ENCODE measurements at places on chromosomes 1 and 21.

GRCh38 chr1:36223381-36223995 is 755 bp upstream of the THRAP3 start:
- DNase-seq: peak; percentile 8

GRCh38 chr1:39995973-39996393 is 41.0 kb downstream of the MFSD2A start:
- DNase-seq: no peak

- DNase-seq: no peak
Measured at GRCh38 chr1:70840260-70840953, 207.2 kb downstream of the PTGER3 start.

- DNase-seq: no peak
Measured at GRCh38 chr1:243801378-243801777, 48.7 kb downstream of the AKT3 start.

DNA sequence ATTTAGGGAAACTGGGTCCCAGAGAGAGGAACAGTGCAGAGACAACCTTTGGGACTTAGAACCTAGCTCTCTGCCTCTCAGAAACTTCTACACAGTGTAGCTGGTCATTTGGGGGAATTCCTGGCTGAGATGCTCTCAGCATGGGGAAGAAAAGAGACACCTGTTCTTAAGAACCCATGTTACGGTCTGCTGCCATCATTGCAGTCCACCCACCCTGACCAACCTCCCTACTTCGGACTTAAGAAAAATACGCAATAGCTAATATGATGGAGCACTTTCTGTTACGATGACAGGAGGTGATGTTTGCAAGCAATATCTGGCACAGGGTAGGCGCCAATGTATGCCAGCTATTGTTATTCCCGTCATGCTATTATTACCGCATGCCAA is 177.9 kb downstream of the IGSF21 start:
- DNase-seq: no peak

DNA sequence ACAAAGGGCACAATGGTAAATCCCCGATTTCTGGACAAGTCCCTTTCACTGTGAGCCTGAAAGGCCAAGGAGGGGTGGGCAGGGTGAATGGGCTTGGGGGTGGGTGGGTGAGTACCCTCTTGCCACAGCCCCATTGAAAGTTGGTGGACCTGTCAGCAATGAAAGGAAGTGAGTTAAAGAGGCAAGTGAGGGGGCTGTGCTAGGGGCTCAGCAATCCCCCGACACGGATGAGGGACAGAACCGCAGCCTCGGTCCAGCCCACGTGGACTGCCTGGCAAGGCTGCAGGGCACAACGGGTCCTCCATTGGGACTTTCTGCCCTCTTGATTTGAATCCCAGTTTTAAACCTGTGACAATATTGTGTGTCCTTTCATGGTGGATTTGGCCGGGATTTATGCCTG is 255.3 kb downstream of the FOXD2 start:
- DNase-seq: no peak

GRCh38 chr1:158019171-158019868 is 25.9 kb downstream of the KIRREL1 start:
- no peak for DNase-seq

DNA sequence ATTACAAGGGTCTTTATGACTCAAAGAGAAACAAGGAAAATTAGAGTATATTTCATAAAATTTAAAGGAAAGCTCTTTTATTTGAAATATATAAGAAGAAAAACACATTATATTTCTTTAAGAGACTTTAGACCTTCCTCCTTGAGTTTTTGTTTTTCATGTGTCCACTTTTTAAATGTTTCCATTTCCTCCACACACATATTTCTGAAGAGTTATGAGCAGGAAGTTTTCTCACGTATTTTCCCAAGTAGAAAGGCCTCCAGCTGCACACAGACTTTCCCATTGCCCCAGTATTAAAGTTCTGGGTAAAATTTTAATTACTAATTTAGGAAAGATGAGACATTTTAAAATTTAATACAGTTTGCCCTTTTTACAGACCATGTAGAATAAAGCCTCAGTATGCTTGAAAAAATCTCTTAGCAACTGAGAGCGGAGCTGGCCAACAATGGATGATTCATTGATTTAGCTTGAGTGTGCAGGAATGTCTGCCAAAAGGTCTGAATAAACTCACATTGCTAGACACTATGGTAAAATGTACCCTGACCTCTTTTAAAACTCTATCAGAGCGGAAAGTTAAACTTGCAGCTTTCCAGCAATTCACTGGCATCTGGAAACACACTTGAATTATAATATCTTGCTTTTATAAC is 57.9 kb downstream of the DDAH1 start:
- no peak for DNase-seq

DNA sequence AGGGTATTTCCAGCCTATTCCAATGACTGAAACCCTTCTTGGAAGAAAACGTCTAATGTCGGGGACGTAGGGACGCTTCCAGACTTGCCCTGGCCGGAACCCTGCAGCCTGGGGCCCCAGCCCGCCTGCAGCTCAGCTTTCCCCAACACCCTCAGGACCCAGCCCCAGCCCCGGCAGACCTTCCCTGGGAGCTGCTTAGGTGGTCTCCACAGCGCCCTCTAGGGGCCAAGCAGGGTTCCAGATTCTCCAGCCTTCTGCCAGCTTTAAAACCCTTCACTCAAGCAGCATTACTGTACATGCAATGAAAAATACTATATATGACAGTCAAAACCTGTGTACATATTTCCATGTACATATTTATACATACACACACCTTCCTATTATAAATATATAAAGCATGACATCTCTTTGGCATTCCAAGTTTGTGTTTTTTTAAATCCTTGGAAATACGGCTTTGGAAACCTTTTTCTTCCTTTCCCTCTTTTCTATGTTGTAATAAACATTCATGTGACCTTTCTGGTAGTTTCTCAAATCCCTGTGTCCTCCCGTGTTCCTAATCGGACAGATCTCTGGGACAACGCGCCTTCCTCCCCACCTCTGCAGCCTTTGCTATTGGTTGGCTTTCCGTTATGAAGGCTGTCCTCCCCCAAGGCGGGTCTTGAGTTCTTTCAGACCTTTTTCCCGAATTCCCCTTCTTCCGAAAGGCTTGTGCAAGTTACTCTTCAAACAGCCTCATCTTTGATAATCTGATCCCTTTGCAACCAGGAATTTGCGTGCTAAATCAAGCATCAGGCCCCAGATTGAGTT is 60.3 kb downstream of the STUM start:
- peak; percentile 67 for DNase-seq

DNA sequence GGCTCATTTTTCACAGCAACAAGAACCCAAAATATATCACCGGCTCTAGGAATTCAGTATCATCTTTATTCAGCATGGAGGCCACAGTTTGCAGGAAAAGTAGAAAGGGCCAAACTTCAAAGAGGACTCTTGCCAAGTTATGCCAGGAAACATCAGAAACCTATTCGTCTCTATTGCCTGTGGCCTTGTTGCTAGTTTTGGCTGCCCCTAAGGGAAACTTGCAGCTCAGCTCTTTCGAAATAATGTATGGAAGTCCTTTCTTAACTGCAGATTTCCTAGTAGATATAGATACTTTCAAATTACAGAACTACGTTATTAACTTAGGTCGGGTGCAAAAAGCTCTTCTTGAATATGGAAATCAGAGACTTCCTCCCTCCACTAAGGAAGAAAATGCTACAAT is 4.2 kb upstream of the NENF start:
- DNase-seq: no peak

DNA sequence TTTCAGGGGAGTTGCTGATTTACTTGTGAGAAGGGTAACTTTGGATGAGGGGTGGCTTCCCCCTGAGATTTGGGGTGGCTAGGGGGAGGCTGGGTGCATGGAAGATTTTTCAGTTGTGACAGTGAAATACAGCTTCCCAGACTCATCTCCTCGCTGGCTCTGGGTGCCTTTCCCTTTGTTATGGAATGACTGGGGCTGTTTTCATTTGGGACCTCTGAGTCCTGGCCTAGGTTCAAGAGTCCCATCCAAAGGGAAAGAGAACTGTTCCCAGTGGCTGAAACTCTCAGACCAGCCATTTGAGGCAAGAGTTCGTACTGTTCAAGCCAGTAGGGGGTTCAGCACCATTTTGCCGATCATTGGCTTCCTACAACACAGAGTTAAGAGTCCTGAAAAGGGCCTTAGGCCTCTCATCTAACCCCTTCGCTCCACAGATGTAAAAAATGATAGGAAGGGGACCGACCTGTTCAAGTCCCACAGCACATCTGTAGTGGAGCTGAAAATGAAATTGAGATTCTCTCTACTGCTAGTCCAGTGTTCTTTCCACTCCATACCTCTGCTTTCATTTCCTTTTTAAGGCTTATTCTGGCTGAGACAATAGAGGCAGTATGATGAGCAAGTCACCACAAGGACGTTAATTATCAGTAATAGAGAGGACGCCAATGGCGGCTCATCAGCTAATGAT is 958 bp downstream of the DDR2 start:
- no peak for DNase-seq

- DNase-seq: no peak
Measured at GRCh38 chr1:67749844-67750690, 65.1 kb downstream of the GADD45A start.

- DNase-seq: no peak
Measured at GRCh38 chr1:12327566-12327965, 97.7 kb downstream of the VPS13D start.

- DNase-seq: no peak
Measured at GRCh38 chr1:18693256-18694098, 62.8 kb downstream of the PAX7 start.

DNA sequence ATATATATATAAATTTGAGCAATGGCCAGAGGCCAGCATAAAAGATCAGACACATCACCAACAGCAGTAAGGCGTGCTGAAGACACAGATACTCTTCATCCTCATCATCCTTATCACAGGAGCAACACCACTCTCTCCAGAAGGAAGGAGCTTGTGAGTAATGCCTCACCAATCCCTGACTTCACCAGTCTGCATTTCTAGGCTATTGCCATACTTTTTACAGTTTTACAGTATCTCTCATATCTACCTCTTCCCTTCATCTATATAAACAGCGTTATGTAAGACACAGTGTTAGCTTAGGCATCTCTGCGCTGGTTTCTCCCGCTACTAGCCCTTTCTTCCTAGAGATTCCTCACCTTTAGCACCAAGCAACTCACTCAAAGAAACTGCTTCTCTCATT is 2.4 kb upstream of the ABL2 start:
- no peak for DNase-seq

- DNase-seq: no peak
Measured at GRCh38 chr1:32105338-32105737, 2.5 kb upstream of the KPNA6 start.

DNA sequence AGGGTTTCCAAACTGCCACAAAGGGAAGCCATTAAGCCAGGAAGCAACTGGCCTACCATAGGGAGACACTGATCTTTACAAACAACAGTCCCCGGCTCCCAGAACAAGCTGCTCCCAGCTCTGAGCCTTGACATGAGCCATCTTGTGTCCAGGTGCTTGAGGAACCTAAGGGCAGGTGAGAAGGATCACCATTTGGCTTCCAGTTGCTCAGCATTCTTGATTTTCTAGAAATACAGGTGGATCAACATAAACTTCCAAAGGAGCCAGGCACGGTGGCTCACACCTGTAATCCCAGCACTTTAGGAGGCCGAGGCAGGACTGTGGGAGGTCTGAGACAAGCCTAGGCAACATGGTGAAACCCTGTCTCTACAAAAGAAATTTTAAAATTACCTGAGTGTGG is 21.6 kb downstream of the ZBTB17 start:
- DNase-seq: no peak

GRCh38 chr1:236502579-236502971 is 21.2 kb upstream of the LGALS8 start:
- DNase-seq: no peak

- no peak for DNase-seq
Measured at GRCh38 chr1:164188497-164188896, 370.5 kb upstream of the PBX1 start.

- no peak for DNase-seq
Measured at GRCh38 chr1:106564192-106564591, 492.3 kb upstream of the PRMT6 start.

Data from activated CD4-positive, alpha-beta T cell treated with anti-CD3 and anti-CD28 coated beads, Interleukin-2, amount 50 U/mL, for 1 hour (primary cell).